ENCODE measurements at places on chromosomes 7 and 10.
A peak's percentile ranks its signal among the peaks of the same experiment; 100 is the strongest.

DNA sequence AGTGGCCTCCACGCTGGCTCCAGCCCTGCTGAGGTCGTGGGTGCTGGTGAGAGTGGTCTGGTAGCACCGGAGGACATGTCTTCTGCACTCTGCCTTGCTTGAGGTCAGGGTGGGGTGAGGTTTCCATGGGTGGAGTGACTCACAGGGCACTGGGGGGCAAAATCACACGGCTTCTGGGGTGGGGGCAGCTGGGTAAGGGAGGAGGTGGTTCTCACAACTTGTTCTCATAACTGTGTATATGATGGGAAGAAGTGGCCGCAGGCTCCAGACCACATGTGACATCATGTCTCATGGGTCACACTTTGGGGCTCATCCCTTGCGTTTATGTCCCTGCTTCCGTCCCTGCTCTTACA, 884 bp upstream of the PRF1 start:
- peak; percentile 10 for DNase-seq

GRCh38 chr10:15188603-15189002, 20.1 kb upstream of the NMT2 start:
- peak; percentile 59 for DNase-seq

DNA sequence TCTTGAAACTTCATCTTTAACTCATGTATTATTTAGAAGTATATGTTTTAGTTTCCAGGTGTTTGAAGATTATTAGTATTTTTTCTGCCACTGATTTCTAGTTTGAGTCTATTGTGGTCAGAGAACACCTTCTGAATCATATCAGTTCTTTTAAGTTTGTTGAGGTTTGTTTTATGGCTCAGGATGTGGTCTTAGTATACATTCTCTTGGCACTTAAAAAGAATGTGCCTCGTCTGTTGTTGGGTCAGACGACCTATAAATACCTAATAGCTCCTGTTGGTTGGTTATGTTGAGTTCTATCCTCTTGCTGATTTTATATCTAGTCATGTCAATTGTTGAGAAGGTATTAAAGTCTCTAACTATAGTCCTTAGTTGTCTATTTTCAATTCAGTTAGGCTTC, 15.9 kb downstream of the TDRD1 start:
- DNase-seq = no peak

DNA sequence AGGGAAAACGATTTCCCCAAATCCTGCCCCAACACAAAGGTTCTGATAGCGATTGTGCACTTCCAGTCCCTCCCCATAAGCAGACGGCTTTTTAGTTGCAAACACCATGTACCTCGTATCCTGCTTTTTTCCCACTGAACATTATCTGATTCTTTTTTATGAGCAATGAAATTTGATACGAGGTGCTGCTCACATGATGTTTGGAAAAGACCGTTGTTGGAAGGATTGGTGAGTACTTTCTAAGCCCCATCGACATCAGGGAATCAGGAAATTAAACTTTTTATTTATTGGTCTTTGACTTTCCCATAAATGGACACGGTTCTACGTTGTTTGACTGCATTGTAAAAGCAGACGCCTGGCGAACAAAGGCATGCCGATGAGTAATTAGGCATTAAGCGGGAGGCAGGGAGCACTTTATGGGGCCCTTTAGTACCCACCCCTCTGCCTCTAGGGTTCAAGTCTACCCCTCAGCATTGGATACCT, 49.4 kb downstream of the TEX36 start:
- DNase-seq = no peak

- no peak for DNase-seq
Observed at GRCh38 chr10:61883371-61884025, 18.0 kb upstream of the ARID5B start.

Data from CD4-positive, alpha-beta T cell treated with Interleukin-6 for 4 hours (primary cell).